ENCODE measurements at places on chromosomes 12 and 14.

- no peak for DNase-seq
Observed at GRCh38 chr12:110349514-110350151, 53.9 kb downstream of the ANAPC7 start.

DNA sequence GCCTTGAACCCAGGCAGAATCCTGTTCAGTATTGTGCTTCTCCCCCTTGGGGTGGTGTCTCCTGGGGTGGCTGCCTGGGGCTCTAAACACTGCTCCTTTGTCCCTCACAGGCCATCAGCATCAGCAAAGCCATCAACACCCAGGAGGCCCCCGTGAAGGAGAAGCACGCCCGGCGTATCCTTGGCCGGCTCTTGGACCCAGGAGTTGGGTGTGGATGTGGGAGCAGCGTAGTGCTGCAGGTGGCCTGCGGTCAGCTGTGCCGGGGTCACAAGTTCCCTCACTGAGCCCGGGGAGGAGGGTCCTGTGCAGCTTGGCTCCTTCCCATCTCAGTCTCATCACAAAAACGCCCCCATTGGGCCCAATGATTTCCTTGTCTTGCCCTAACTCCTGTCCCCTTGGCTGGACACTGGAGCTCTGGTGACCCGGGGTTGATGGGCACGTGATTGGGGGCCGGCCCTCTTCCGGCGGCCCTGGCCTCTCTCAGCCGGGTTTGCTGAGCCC is 12.7 kb downstream of the HIP1R start:
- no peak for DNase-seq

DNA sequence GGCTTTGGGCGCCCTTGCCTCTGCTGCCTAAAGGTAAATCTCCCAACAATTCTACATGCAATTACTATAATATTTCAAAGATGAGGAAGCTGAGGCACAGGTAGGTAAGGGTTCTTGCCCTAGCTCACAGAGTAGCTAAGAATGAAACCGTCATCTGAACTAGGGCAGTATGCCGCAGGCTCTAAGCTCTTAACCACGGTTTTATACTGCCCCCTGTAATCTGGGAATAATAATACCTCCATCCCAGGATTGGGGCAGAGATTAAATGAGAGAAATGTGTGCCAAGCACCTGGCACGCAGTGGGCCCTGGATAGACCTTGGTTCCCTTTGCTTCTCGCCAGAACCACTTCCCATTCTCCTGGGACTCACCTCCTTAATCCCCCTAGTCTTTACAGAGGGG is 1.5 kb upstream of the HRK start:
- DNase-seq = no peak

- no peak for DNase-seq
Observed at GRCh38 chr12:82415402-82415801, 57.1 kb downstream of the METTL25 start.

DNA sequence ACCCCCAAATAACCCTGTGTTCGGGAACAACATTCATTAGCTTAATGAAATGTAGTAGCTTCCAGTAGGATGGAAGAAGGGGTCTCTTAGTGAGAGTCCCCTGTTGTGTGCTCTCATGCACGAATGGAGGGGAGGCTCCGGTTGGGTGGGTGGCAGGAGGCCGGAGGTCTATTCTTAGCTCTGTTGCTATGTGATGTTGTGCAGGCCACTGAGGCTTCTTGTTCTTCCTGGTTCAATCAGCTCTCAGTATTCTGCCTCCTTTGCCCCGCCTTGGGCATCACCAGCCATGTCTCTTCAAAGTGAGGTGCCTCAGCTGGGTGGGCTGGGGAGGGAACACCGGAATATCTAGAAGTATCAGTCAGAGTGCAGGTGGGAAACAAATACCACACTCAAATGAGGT is 50.8 kb downstream of the KCNA1 start:
- no peak for DNase-seq

GRCh38 chr14:47103771-47104170 is 452.2 kb upstream of the RPL10L start:
- no peak for DNase-seq

- no peak for DNase-seq
Observed at GRCh38 chr12:70692681-70693288, 55.6 kb upstream of the PTPRB start.

- no peak for DNase-seq
Observed at GRCh38 chr12:49079793-49080192, 10.0 kb upstream of the RHEBL1 start.

- DNase-seq = no peak
Observed at GRCh38 chr12:94173660-94174265, 25.4 kb downstream of the PLXNC1 start.

DNA sequence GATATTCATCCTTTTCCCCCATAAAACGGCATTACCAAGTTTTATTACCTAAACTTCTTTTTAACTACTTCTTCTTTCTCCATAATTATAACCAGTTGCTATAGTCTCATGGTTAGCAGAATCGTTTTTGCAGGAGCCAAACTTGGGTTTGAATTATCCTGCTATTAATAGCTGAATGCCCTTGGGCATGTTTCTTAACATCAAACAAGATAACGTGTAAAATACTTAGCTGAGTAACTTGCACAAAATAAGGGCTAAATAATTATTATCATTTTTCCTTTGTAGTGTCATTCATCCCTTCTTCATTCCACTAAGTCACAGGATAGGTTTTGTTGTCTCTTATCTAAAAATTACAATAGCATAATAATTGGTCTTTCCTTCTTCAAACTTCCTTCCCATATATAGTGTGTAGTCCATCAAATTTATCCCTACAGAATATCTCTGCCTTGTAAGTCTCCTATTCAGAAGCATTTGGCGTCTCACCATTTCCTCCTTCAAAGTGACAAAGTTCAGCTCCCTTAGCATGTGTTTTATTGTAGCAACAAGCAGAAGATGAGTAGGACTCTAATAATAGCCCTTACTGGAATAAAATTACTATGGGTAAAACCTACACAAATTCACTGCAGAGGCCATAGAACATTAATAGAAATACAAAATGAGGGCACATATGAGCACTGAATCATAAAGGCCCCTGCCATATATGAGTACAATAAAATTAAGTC is 63.8 kb downstream of the FAR2 start:
- DNase-seq = no peak

- no peak for DNase-seq
Observed at GRCh38 chr14:34926552-34926951, 51.4 kb upstream of the BAZ1A start.

- DNase-seq = no peak
Observed at GRCh38 chr12:51415931-51416330, 8.7 kb upstream of the SLC4A8 start.

- no peak for DNase-seq
Observed at GRCh38 chr12:53252349-53252916, 15.7 kb upstream of the ESPL1 start.

- DNase-seq = no peak
Observed at GRCh38 chr12:92537290-92537960, 165.4 kb upstream of the PLEKHG7 start.

DNA sequence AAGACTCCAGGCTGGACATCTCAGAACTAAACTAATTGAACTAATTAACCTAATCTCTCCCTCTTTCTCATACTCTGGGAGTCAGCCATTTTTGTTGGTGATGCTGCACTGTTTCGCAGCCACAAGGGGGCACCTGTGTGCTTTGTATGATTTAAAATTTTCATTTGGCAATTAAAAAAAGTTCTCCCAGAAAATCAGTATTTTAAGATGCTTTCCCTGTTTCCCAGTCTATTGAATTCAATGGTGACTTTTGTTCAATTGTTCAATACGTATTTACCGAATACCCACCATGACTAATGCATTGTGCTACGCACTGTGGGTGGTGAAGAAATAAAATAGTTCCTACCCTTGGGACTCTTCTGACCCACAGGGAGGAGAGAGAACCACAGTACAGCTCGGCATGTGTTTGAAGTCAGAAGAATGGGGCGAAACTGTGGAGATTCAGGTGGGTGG is 63.7 kb downstream of the ZNF664 start:
- DNase-seq = peak; percentile 36

DNA sequence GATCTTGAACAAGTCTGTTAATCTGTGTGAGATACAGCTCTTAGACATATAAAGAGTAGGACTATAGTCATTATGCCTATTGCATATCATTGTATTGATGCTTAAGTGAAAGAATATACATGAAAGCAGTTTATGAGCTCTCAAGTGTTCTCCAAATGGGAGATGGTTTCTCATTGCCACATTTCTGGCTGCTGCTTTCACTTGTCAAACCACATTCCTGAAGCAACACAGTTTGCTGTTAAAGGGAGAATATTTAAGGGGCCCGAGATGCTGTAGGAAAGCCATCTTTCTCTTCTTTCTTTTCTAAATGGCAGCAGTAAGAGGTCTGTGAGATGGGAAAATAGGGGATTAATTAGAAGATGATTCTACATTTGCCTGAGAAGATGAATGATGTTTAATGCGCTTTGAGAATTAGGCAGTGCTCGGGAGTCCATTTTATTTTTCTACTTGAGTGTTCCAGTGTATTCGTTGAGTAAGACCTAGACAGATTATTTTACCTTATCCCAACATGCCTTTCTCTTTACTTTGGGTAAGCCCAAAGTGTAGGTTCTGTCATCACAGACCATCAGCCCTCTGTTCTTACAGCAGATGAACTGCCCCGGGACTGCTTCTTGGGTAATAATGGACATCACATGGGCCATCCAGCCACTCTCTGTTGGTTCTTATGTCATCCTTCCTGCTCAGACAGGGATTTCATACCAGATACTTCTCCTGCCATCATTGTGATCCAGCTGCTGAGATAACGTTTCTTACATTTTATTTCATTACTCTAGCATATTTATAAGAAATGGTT is 35.6 kb downstream of the ANO4 start:
- no peak for DNase-seq

GRCh38 chr14:91344096-91344495 is 73.5 kb downstream of the CCDC88C start:
- no peak for DNase-seq

GRCh38 chr14:87898301-87898700 is 94.7 kb downstream of the GALC start:
- DNase-seq = no peak

- no peak for DNase-seq
Observed at GRCh38 chr12:47616440-47616839, 89.4 kb downstream of the RPAP3 start.

DNA sequence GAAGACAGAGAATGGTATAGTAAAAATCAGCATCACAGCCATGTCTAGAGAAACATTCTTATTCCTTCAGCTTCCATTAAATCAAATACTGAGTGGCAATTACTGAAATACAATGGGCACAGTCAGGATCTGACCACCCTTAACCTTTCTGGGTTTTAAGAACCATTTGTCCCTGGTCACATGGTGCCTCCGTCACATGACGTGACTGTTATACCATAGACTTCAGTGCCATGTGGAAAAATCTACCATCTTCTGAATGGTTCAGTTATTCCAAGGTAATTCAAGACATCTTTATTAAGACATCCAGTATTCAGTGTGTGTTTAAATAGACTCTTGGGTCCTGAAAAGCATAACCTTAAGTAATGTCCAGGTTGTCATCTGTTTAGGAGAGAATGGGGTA is 553.1 kb upstream of the FLRT2 start:
- no peak for DNase-seq

GRCh38 chr12:53267306-53267998 is 647 bp upstream of the ESPL1 start:
- no peak for DNase-seq

- DNase-seq = no peak
Observed at GRCh38 chr14:71300566-71301330, 393.5 kb downstream of the PCNX1 start.

GRCh38 chr14:95575840-95576473 is 41.1 kb downstream of the GLRX5 start:
- no peak for DNase-seq

GRCh38 chr14:49951691-49952345 is 58.9 kb downstream of the ARF6 start:
- no peak for DNase-seq

DNA sequence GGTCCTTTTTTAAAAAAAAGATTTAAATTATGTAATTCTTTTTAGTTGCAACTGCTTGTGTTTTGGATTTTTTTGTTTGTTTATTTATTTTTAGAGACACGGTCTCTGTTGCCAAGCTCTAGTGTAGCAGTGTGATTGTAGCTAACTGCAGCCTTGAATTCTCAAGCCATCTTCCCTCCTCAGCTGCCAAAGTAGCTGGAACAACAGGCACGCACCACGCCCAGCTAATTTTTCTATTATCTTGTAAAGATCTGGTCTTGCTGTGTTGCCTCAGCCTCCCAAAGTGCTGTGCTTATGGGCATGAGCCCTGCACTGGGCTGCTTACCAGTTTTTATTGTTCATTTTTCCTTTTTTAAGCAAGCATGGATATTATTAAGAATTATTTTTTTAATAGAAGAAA is 10.6 kb upstream of the ART4 start:
- DNase-seq = no peak

DNA sequence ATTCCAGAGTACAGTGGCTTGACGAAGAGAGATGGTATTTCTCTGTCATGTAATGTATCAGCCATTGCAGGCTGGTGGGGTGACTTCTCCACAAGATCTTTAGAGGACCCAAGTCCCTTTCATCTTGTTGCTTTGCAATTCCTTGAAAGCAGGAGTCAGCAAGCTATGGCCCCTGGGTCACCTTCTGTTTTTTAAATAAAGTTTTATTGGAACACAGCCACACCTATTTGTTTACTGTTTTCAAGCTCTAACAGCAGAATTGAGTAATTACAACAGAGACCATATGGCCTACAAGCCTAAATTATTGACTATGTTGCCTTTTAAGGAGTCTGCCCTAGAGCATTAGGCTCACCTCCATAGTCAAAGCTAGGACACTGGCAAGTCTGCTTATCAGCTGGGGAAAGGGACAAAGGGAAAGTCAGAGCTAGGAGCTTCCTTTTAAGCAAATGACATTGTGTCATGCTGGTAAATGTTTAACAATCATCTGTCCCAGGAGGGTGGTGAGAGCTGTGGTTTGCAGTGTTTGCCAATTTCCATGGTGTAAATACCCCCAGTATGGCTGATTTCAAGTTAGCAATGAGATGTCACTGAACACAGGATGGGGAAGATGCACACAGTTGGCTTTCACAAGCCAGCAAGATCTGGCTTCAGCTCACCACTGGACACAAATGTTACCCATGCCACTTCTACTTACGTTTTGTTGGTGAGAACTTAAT is 87.7 kb upstream of the PWP1 start:
- DNase-seq = no peak

All from NCI-H1417 treated with DMSO at 0.1 percent for 48 hours (cell line).